ENCODE measurements at places on chromosomes 12 and 14. TPM values are rescaled to one million over a fixed set of nuclear protein-coding genes. Genes with fewer than 3 reads are reported as not detected.

The CLEC1B gene
- not detected for total RNA-seq

The MYBPC1 gene
- 0.41 TPM for total RNA-seq

The RILPL2 gene
- total RNA-seq: 5.4 TPM

The TSPAN19 gene
- total RNA-seq: not detected

The FGF6 gene
- not detected for total RNA-seq

The PPP1R1A gene
- 21.0 TPM for total RNA-seq

The PGF gene
- 2.1 TPM for total RNA-seq

The HOTAIR gene
- total RNA-seq: 8.0 TPM

The ABCD4 gene
- 49.7 TPM for total RNA-seq

The TGM1 gene
- total RNA-seq: 4.0 TPM

The AGAP2 gene
- total RNA-seq: 0.67 TPM

The CIROP gene
- total RNA-seq: 0.38 TPM

The GPR68 gene
- total RNA-seq: 1.6 TPM

The TMEM179 gene
- total RNA-seq: 10.5 TPM

The TAS2R7 gene
- total RNA-seq: not detected

The FGF23 gene
- total RNA-seq: 0.22 TPM

The PRICKLE1 gene
- 4.9 TPM for total RNA-seq

The LIMA1 gene
- total RNA-seq: 48.8 TPM

The RACGAP1 gene
- total RNA-seq: 17.9 TPM

The MMP19 gene
- total RNA-seq: 1.1 TPM

The FSCB gene
- not detected for total RNA-seq

The VRTN gene
- total RNA-seq: 0.21 TPM

The GLT1D1 gene
- total RNA-seq: 0.73 TPM

The SRRM4 gene
- 18.0 TPM for total RNA-seq

The ORMDL2 gene
- 32.1 TPM for total RNA-seq

The GALNT16 gene
- 0.70 TPM for total RNA-seq

The MANSC4 gene
- total RNA-seq: not detected

The SERPINA3 gene
- 9.2 TPM for total RNA-seq

The AICDA gene
- not detected for total RNA-seq

The CRIP2 gene
- 50.0 TPM for total RNA-seq

The GPR84 gene
- 0.73 TPM for total RNA-seq

The PROX2 gene
- total RNA-seq: 1.2 TPM

The ZNF268 gene
- total RNA-seq: 20.0 TPM

The LMNTD1 gene
- 3.5 TPM for total RNA-seq

The SLC8A3 gene
- total RNA-seq: 5.7 TPM

The TROAP gene
- 21.2 TPM for total RNA-seq

The KRT86 gene
- not detected for total RNA-seq

The PZP gene
- total RNA-seq: not detected

The GPR132 gene
- 0.66 TPM for total RNA-seq

The KRT6C gene
- total RNA-seq: not detected

The SLC17A8 gene
- total RNA-seq: 0.76 TPM

The TAS2R19 gene
- total RNA-seq: 6.5 TPM

The CCND2 gene
- 49.9 TPM for total RNA-seq

The UNC79 gene
- total RNA-seq: 0.16 TPM

The HOXC10 gene
- 7.3 TPM for total RNA-seq

The PRH2 gene
- total RNA-seq: 0.92 TPM

The TSHR gene
- total RNA-seq: 0.36 TPM

The CCDC38 gene
- 0.73 TPM for total RNA-seq

The P2RX2 gene
- not detected for total RNA-seq

The BHLHE41 gene
- 0.05 TPM for total RNA-seq

The IRF2BPL gene
- total RNA-seq: 48.6 TPM

The MLEC gene
- total RNA-seq: 78.2 TPM

The CACNA1C gene
- 5.7 TPM for total RNA-seq

The AQP6 gene
- 0.19 TPM for total RNA-seq

The ISM2 gene
- total RNA-seq: 0.66 TPM

The EFS gene
- total RNA-seq: 6.1 TPM

The LRFN5 gene
- 0.25 TPM for total RNA-seq

Data from motor neuron (in vitro differentiated cells).